ENCODE measurements at places on chromosomes 1 and 21. TPM values are rescaled to one million over a fixed set of nuclear protein-coding genes. Genes with fewer than 3 reads are reported as not detected.
A peak's percentile ranks its signal among the peaks of the same experiment; 100 is the strongest.

DNA sequence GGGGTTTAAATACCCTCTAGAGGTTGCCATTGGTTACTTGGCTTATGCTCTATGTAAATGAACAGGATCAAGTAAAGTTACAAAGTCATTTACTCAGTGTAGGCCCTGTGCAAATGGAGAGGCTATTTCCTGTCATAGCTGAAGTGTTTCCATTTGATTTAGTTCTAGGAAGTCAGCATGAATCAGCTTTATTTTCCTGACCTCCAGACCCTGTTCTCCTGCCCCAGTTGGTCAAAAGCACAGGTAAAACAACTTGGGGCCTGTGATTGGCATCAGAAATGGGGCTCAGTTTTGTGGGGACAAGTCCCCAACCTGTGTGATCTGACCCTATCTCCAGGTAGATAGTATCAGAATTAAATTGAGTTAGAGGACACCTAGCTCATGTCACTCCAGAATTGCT, 239.9 kb downstream of the HHAT start:
- DNase-seq: no peak
- H3K4me1 ChIP-seq: no peaks in the 10 kb centered on the region
- H3K27ac ChIP-seq: no peak overlapping the region
- no peaks in the 10 kb centered on the region for H3K36me3 ChIP-seq
- H3K27me3 ChIP-seq: no peaks in the 10 kb centered on the region
- H3K4me3 ChIP-seq: no peak overlapping the region

- no peak overlapping the region for H3K27ac ChIP-seq
- no peaks in the 10 kb centered on the region for H3K36me3 ChIP-seq
- no peaks in the 10 kb centered on the region for H3K4me1 ChIP-seq
- H3K4me3 ChIP-seq: no peak overlapping the region
- DNase-seq: no peak
Observed at GRCh38 chr1:99469550-99469971, 176.4 kb upstream of the PALMD start.

DNA sequence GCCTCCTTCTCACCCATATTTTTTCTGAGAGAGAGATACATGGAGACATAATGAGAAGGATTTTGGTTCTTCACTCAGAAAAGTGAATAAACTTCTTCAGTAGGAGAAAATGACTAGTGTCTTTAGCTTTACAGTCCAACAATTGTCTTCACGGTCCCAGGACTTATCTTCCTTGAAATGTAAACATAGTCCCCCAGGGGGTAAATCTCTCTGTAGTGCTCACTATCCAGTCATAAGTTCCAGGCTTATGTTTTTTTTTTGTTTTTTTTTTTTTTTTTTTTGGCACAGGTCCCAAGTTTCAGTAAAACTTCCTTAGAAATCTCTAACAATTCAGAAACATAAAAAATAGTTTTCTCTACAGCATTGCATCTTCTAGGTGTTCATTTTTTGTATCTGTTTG, 890.2 kb upstream of the B3GALT2 start:
- no peak overlapping the region for H3K4me3 ChIP-seq
- no peaks in the 10 kb centered on the region for H3K27me3 ChIP-seq
- no peak overlapping the region for H3K27ac ChIP-seq

- no peak overlapping the region for H3K4me3 ChIP-seq
- no peak for DNase-seq
- no peaks in the 10 kb centered on the region for H3K27me3 ChIP-seq
- H3K27ac ChIP-seq: no peak overlapping the region
- no peaks in the 10 kb centered on the region for H3K4me1 ChIP-seq
Observed at GRCh38 chr1:187883356-187883755, 1054.6 kb downstream of the PLA2G4A start.

DNA sequence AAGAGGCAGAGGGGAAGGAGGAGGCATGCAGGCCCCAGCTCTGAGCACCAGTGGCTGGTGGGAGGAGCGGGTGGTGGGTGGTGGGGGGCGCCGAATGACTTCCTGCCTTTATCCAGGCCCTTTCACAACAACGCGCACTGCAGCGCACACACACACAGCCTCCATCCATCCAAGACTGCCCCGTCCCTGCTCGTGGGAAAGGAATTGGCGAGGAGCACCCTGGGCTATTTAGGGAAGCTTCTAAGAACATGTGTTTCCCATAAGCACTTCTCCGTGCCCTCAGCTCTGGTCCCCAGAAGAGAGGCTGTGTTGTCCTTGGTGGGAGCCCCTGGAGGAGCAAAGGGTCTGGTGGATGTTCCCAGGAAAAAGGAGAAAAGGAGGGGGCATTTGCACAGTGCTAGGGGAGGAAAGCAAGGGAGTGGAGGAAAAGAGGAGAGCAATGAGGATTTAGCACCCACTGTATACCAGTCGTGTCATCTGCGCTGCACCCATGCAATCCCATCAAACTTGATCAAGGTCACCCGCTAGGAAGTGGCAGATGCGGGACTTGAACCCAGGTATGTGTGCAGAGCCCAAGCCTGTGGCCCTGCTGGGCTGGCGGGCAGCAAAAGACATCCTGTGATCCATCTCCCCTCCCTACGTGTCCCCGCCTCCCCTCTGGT, 28.1 kb downstream of the EPHA2 start:
- no peak for DNase-seq
- no peak overlapping the region for H3K4me3 ChIP-seq
- H3K4me1 ChIP-seq: peaks cover 87% of the 10 kb centered on the region

DNA sequence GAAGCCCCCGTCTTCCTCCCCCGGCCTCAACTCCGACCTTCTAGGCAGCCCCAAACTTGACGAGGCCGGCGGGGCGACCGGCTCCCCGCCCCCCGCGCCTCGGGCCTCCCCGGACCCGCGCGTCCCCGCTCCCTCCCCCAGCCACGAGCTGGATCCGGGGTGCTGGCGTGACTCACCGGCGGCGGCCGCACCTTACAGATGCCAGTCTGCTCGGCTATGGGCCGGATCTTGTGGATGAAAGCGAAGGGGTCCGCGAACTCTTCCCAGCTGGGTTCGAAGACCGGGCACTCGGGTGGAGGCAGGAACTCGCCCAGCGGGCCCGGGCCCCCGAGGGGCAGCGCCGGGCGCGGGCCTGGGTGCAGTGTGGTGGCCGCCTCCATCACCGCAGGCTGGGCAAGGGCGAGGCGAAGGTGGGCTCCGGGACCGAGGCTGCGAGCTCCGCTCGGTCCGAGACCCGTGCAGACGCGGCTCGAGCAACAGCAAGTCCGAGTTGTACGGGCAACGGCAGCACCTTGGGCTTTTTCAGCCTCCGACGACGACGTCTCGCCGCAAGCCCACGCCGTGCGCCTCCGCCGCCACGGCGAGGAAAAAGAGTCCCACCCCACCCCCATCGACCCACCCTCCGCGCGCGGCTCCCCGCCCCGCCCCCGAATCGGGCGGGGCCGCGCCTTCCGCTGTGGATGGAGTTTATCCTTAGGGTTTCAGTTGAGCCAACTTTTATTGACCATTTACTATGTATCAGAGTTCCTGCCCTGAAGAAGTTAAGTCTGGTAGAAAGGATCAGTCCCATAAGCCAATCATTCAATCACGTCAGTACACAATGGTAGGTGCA, at the start of gene KDM5B:
Gene KDM5B (minus strand): TSS at position 496 of the 832 bp plus-strand sequence. CDS start 116 bp downstream, at position 380.
- no peaks in the 10 kb centered on the region for H3K36me3 ChIP-seq
- H3K4me3 ChIP-seq: peak within 1 kb of the TSS; percentile 94
- DNase-seq: peak; percentile 45
- peak within 1 kb of the TSS; percentile 89 for H3K27ac ChIP-seq

DNA sequence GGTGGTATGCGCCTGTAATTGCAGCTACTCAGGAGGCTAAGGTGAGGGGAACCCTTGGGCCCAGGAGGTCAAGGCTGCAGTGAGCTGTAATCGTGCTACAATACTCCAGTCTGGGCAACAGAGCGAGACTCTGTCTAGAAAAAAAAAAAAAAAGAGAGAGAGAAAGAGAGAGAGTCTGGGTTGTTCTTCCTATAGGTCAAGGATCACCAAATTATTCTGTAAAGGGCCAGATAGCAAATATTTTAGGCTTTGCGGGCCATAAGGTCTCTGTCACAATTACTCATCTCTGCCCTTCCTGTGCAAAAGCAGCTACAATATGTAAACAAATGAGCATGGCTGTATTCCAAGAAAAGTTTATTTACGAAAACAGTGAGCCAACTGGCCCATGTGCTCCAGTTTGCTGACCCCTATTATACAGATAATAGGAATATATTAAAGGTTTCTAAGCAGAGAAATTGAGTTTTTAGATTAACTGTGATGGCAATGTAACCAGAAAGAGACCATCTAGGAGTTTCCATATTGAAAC, 2.1 kb downstream of the SASS6 start:
- DNase-seq: peak; percentile 20
- no peak overlapping the region for H3K27ac ChIP-seq
- H3K4me3 ChIP-seq: no peak overlapping the region
- no peaks in the 10 kb centered on the region for H3K27me3 ChIP-seq
- peaks cover 20% of the 10 kb centered on the region for H3K4me1 ChIP-seq
- peaks cover 3% of the 10 kb centered on the region for H3K36me3 ChIP-seq

DNA sequence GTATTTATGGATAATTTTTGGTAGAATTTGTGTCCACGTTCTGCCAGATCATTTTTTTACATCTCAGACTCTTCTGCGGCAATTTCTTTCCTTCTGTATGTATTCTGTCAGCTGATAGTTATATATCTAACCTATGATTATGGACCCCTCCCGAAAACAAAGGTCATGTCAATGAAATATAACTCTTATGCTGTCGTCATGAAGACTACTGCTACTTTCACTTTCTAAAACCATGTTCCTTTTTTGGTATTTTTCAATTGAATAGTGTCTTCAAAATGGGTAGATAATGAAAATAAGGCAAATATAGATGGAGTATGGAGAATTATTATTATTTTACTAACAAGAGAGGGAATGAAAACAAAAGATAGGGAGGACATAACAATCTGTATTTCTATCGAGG, 3.2 kb downstream of the ANGPTL1 start:
- H3K4me3 ChIP-seq: peak overlapping the region; percentile 13
- H3K36me3 ChIP-seq: no peaks in the 10 kb centered on the region
- H3K4me1 ChIP-seq: no peaks in the 10 kb centered on the region
- H3K27ac ChIP-seq: no peak overlapping the region
- H3K27me3 ChIP-seq: no peaks in the 10 kb centered on the region
- no peak for DNase-seq

- no peaks in the 10 kb centered on the region for H3K4me1 ChIP-seq
- H3K27me3 ChIP-seq: no peaks in the 10 kb centered on the region
- no peak overlapping the region for H3K27ac ChIP-seq
- no peak for DNase-seq
- H3K36me3 ChIP-seq: no peaks in the 10 kb centered on the region
- H3K4me3 ChIP-seq: no peak overlapping the region
Observed at GRCh38 chr1:92476071-92476631, 10.6 kb downstream of the GFI1 start.

- H3K4me3 ChIP-seq: no peak overlapping the region
- no peaks in the 10 kb centered on the region for H3K4me1 ChIP-seq
- no peaks in the 10 kb centered on the region for H3K36me3 ChIP-seq
- no peaks in the 10 kb centered on the region for H3K27me3 ChIP-seq
- DNase-seq: no peak
Observed at GRCh38 chr1:64572222-64572900, 102.4 kb downstream of the CACHD1 start.

GRCh38 chr1:31196685-31197084, 43.0 kb downstream of the NKAIN1 start:
- no peaks in the 10 kb centered on the region for H3K27me3 ChIP-seq
- no peaks in the 10 kb centered on the region for H3K4me1 ChIP-seq
- DNase-seq: no peak
- no peak overlapping the region for H3K27ac ChIP-seq
- H3K36me3 ChIP-seq: no peaks in the 10 kb centered on the region

DNA sequence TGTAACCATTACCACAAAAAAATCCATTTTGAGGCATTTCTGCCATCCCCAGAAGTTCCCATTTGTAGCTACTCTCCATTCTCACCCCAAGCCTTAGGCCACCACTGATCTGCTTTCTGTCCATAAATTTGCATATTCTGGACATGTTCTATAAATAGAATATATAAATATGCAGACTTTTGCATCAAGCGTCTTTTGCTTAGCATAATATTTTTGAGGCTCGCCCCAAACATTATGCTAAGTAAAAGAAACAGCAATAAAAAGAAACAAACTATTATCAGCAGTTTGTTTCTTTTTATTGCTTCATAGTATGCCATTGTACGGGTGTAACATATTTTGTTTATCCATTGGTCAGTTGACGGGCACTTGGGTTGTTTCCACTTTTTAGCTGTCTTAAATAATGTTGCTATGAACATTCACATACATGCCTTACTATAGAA, 7.9 kb downstream of the TFAP2E start:
- no peak for DNase-seq
- no peaks in the 10 kb centered on the region for H3K36me3 ChIP-seq
- no peaks in the 10 kb centered on the region for H3K4me1 ChIP-seq

DNA sequence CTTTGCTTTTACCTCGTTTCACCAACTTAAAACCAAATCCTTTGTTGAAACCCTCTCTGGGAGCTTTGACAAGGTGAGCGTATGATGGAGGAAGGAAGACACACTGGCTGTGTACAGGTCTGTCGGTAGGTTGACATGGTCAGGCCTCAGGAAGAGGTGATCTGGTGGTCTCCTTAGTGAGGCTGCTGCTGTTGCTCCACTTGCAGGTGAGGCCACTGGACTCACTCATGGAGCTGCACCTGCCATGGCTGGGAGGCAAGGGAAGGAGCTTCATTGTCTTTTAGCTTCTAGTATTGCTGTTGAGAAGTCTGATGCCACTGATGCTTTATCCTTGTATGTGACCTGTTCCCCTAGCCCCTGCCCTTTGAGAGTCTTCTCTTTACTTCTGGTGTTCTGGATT, 35.7 kb downstream of the TENT5C start:
- H3K36me3 ChIP-seq: no peaks in the 10 kb centered on the region
- no peaks in the 10 kb centered on the region for H3K27me3 ChIP-seq
- no peak overlapping the region for H3K27ac ChIP-seq
- H3K4me1 ChIP-seq: no peaks in the 10 kb centered on the region
- H3K4me3 ChIP-seq: no peak overlapping the region

The OR13G1 gene
- total RNA-seq: not detected

The DARS2 gene
- total RNA-seq: 28.8 TPM
